Activated CD8-positive, alpha-beta T cell treated with anti-CD3 and anti-CD28 coated beads, Interleukin-2, amount 10 ng/mL, durations not matched to agents 7 days and 5 days (primary cell): ENCODE measurements at places on chromosomes 11 and 22.
A peak's percentile ranks its signal among the peaks of the same experiment; 100 is the strongest.

GRCh38 chr11:78046486-78046854, 17.2 kb upstream of the THRSP start:
- DNase-seq: no peak

DNA sequence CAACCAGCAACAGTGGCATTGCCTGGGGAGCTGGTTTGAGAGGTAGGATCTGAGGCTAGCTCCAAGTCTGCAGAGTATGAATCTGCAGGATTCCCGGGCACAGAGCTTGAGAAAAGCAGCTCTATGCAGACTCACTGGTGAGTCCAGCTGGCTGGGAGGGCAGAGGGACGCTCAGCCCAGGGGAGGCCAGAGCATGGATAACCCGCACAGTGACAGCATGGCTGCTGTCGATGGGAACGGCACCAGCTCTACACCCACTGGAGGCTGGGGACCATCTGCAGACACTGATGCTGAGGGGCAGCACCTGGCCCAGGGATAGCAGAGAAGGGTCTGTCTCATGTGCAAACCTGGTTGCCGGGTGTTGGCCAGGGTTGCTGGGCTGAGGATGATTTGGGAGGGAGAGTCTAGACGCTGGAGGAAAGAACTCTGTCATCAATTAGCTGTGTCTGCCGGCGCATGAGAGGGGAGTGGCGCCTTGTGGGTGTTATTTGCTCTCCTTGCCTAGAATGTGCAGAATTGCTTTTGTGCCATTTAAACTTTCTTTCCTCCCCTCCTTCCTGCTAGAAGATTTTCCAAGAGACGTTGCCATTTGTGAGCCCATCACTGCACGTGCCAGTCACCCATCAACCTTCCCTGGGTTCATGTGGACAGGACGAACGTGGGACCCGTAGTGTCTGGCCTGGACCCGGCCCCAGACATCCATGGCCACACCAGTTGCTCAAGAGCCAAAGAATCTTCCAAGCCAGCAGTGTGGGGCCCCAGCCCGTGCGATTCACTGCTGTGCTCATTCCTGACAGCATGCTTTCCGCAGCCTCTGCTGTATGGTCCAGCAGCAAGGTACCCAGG, 19.1 kb upstream of the LINC01488 start:
- DNase-seq: no peak

- DNase-seq: no peak
Observed at GRCh38 chr11:32305460-32305859, 129.9 kb downstream of the WT1 start.

- no peak for DNase-seq
Observed at GRCh38 chr22:48327721-48328120, 1500.0 kb downstream of the BRD1 start.

DNA sequence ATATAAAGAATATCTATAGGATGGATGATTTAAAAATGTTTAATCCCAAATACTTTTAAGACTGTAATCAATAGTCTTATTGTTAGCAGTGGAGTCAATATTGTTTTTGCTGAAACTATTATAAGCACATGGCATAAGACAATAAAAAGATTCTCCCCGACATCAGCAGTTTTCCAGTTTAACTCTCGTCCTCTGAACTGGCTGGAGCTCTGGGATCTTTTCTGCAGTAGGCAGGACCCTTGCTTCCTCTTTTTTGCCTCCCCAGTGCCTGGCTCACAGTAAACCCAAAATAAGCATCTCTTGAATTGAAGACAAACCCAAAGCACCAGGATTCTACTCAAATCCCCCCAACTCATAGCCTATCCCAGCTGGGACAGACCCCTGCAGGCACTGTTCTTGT, 32.9 kb downstream of the KCNJ1 start:
- DNase-seq: no peak

DNA sequence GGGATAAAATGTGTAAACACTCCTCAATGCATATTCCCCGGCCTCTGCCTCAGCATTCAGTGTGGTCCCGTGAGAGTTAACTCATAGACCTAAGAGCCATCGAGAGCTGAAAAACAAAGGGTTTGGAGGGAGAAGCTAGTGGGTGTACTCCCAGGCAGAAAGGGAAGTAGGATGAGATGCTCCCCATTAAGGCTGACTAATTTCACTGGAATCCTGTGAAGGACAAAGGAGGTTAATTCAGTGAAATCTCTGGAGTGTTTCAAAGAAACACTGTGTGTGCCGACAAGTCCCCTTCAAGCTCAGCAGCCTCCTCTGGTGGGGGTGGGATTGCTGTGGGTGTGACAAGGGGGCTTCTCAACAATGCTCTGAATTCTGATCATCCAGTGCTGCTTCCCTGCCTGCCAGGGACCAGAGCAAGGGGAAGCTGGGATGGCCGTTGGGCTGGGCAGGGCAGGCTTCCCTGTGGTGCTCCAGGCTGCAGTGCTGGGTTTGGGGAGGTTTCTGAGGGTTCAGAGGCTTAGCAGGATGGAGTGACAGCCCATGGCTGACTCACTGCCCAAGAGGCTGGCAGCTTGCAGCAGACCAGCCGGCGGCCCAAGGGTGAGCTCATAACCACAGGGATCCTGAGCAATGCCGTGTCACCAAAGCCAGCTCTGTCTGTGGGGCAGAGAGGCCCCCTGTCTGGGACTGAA, 61.4 kb upstream of the BMAL1 start:
- no peak for DNase-seq

GRCh38 chr11:35357923-35358322, 61.4 kb downstream of the SLC1A2 start:
- no peak for DNase-seq

- no peak for DNase-seq
Observed at GRCh38 chr22:46528121-46528610, 9.3 kb downstream of the CELSR1 start.

- no peak for DNase-seq
Observed at GRCh38 chr22:35426801-35427140, 26.8 kb downstream of the MCM5 start.

DNA sequence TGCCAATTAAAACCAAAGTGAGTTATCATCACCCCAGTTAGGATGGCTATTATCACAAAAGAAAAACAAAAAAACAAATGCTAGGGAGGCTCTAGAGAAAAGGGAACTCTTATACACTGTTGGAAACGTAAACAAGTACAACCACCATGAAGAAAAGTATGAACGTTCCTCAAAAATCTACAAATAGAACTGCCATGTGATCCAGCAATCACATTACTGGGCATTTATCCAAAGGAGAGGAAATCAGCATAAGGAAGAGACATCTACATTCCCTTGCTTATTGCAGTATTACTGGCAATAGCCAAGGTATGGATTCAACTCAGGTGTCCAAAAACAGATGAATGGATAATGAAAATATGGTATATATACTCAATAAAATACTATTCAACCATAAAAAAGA, 1145.1 kb downstream of the LRRC4C start:
- no peak for DNase-seq

DNA sequence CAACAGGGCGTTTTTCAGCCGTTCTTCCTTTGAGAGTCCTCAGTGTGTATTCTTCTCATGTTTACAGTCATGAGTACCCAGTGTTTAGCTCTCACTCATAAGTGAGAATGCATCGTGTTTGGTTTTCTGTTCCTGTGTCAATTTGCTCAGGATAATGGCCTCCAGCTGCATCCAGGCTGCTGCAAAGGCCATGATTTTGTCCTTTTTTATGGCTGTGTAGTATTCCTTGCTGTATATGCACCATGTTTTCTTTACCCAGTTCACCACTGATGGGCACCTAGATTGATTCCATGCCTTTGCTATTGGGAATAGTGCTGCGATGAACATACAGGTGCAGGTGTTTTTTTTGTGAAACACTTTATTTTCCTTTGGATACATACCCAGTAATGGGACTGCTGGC, 23.5 kb downstream of the B3GAT1 start:
- DNase-seq: no peak

- DNase-seq: peak; percentile 83
Observed at GRCh38 chr22:46563381-46564083, 26.1 kb upstream of the CELSR1 start.

DNA sequence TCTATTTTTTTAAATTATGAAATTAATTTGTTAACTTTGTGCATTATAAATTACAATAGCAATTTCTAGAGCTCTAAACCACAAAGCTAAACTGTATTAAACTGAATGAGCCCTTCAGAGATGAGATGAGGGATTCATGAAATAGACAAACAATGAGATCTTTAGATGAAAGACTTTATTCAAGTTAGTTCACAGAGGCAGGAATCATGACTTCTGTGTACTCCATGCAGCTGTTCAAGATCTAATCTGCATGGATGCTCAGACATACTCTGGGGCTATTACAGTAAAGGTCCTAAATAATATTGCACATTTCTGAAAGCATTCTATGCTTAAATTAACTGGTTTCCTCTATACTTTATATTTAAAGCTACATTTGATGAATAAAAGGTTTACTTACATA, 122.7 kb downstream of the FCHSD2 start:
- DNase-seq: no peak

DNA sequence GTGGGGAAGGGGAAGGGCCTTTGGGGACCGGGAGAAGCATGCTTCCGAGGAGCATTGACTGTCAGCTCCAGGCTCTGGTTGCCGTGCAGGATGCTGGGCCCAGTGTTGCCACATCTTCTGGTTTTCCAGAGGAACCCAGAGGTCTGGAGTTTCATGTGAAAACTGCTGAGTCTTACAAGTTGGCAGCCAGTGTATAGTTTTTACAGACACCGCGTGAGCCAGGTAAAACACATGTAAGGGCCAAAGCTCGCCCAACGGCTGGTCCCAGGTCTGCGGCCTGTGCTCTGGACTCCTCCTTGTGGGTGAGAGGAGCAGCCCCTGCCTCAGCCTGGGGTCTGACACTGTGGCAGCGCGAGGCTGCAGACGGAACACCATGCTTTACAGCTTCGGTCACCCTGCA, 18.4 kb upstream of the SORL1-AS1 start:
- DNase-seq: no peak

DNA sequence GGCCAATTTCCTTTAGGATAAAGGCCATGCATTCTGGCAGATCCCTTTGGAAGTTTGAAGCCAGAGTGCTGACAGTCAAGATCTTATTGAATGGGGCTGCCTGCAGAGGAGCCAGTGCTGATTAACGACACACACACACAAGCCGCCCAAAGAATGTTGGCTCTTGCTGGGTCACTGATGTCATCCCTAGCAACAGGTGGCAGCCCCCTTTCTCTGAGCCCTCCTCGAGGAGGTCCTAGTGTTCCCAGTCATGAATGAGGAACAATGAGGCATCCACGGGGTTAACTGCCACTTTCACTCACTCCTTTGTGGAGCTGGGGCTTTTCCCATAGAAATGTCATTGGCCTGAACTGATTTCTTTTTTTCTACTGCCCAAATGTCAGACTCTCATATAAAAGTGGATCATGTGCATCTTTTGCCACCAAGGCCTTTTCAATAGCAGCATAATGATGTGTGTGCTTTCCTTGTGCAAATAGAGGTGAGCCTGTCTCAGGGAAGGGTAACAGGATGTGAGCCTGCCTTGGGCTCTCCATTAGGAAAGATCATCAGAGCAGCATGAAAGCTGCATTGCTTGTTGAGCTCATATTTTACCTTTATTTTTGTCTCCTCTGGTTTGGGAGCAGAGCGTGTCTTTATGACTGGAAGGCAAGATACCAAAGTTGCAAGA, 301.8 kb upstream of the MTNR1B start:
- no peak for DNase-seq

- no peak for DNase-seq
Observed at GRCh38 chr11:8830641-8831040, 80.3 kb upstream of the AKIP1 start.

GRCh38 chr11:13206086-13206640, 71.4 kb upstream of the BMAL1 start:
- no peak for DNase-seq

DNA sequence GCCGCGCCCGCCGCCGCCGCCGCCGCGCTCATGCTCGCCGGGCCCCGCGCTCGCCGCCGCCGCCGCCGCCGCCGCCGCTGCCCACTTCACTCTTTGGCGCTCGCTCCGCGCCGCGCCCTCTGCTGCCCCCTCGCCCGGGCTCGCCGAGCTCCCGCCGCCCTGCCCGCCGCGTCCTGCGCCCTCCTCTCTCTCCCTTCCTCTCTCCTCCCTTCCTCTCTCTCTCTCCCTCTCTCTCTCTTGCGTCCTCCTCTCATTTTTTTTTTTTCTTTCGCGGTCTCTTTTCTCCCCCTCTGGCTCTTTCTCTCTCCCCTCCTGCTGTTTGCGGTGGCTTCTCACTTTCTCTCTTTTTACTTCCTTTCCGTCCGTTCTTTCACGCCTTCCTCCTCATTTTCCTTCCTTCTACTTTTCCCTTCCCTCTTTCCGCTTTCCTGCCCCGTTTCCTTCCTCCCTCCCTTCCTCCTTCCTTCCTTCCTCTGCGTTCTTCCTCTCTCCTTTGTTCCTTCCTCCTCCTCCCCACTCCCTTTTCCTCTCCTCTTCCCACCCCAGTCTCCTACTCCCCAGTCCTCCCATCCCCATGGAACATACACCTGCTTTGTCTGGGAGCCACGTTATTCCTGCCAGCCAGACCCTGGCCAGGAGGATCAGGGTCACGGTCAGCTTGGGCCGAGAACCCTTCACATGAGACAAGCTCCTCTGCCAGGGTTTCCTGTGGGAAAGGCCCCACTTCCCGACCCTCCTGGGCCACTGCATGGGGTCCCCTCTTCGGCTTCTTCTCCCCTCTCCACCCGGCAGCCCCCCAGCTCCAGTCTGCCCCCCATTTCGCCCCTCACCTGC, 19.3 kb upstream of the SHISAL1 start:
- DNase-seq: no peak

GRCh38 chr22:37080438-37080837, 28.9 kb downstream of the KCTD17 start:
- DNase-seq: no peak

DNA sequence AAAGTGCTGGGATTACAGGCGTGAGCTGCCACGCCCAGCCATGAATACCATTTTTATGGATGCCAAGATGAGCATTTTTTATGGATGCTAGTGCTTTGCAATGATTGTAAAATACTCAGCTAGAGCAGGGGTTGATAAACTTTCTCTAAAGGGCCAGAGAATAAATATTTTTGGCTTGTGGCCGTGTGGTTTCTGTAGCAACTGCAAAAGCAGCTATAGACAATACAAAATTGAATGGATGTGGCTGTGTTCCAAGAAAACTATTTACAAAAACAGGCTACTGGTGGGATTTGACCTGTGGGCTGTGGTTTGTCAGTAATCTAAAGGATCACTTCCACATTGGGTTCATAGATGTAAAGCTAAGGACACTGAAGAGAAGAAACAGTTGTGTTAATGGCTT, 56.0 kb downstream of the COMMD9 start:
- DNase-seq: no peak

GRCh38 chr22:49866134-49866533, 12.5 kb downstream of the ZBED4 start:
- no peak for DNase-seq

- DNase-seq: no peak
Observed at GRCh38 chr11:59206635-59207034, 6.1 kb downstream of the MPEG1 start.

DNA sequence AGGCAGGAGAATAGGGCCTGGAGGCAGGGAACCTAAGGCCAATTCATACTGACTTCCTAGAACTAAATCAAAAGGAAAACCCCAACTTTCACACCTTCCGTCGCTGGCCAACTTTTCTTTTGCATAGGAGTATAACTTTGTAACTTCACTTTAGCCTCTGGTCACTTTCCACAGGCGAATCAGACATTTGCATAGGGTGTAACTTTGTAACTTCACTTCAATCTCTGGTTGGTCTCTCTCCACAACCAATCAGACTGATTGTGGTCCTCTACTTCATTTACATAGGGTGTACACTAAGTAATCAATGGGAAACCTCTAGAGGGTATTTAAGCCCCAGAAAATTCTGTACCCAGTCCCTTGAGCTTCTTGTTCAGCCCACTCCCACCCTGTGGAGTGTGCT, 11.5 kb upstream of the TMPRSS4 start:
- DNase-seq: no peak
